ENCODE measurements at places on chromosomes 4 and X.
A peak's percentile ranks its signal among the peaks of the same experiment; 100 is the strongest.

DNA sequence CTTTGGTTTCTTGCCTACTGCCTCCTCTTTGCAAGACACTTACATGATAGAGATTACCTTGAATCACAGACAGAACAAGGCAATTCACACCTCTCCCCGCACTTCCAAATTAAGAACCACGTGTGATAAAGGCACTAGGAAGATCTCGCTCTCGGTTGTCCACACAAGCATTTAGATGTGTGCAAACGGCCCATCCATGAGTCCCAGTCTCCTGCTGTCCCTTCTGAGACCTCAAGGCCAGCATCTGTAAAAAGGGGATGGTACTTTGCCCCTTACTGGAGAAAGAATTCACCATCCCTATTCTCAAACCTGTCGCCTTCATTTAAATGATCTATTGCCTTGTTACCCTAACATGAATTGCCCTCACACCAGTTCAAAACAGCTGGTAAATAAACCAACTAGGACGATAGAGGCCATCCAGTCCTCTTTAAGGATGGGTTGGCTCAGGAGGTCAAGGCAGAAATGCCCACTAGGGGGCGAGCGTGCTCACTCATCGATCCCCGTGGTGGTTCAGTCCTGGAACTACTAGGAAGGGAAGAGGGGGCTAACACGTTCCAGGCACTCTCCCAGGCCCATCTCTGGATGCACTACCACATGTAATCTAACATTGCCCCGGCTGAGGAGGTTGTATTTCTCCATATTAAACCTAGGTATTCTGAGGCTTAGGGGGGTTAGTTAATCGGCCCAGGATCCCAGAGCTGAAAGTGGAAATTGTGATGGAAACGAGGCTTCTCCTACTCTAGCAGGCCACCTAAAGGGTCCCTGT, 95.8 kb downstream of the DHX15 start:
- peak; percentile 52 for DNase-seq

- DNase-seq: no peak
Measured at GRCh38 chr4:140127422-140127821, 26.6 kb downstream of the MAML3 start.

GRCh38 chr4:66000510-66001117, 330.3 kb upstream of the EPHA5 start:
- no peak for DNase-seq

- DNase-seq: no peak
Measured at GRCh38 chr4:52910115-52910514, 48.0 kb downstream of the RASL11B start.

- DNase-seq: no peak
Measured at GRCh38 chrX:4830880-4831557, 1117.6 kb upstream of the PRKX start.

GRCh38 chrX:69616457-69617203, 717 bp downstream of the EDA start:
- DNase-seq: no peak

- no peak for DNase-seq
Measured at GRCh38 chrX:134998246-134998645, 7.5 kb downstream of the SMIM10 start.

DNA sequence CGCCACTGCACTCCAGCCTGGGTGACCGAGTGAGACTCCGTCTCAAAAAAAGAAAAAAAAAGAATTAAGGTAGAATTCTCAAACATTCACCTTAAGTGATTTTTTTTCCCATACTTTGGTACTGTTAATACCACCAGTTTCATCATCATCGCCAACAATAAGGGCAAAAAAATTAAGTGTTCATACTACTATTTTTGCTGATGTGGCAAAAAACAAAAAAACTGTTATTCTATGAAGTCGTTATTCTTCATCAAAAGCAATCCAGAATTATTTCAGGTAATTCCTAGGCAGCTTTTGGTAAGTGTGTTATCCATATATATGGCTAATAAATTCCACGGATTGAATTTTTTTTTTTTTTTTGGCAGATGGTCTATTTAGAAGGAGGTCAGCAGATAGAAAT, 85.7 kb downstream of the KCNIP4 start:
- DNase-seq: no peak

- DNase-seq: no peak
Measured at GRCh38 chr4:174657472-174657871, 135.2 kb upstream of the HPGD start.

Data from CMK (cell line).